Adrenal gland (tissue), 19 donors: ENCODE measurements at places on chromosomes 11 and 22. TPM values are rescaled to one million over a fixed set of nuclear protein-coding genes. Genes with fewer than 3 reads are reported as not detected.

Gene PDGFD
- total RNA-seq = 297 TPM

Gene CBLIF
- total RNA-seq = not detected

Gene NAALADL1
- 4.9 TPM for total RNA-seq

Gene SLC5A4
- total RNA-seq = 0.29 TPM

Gene TMPRSS6
- 1.2 TPM for total RNA-seq

Gene RAC2
- 15.0 TPM for total RNA-seq

Gene OAF
- total RNA-seq = 177 TPM

Gene TNNI2
- total RNA-seq = not detected

- H3K36me3 ChIP-seq = no peaks in the 10 kb centered on the region
- H3K4me3 ChIP-seq = no peak overlapping the region
- no peaks in the 10 kb centered on the region for H3K27me3 ChIP-seq
- peaks cover 80% of the 10 kb centered on the region for H3K4me1 ChIP-seq
- no peak for DNase-seq
Measured at GRCh38 chr22:38311323-38311620, 6.0 kb downstream of the CSNK1E start.

- no peak overlapping the region for H3K4me3 ChIP-seq
- H3K36me3 ChIP-seq = no peaks in the 10 kb centered on the region
- H3K27me3 ChIP-seq = no peaks in the 10 kb centered on the region
- H3K4me1 ChIP-seq = no peaks in the 10 kb centered on the region
Measured at GRCh38 chr11:93196816-93197379, 893 bp downstream of the SLC36A4 start.

- H3K27me3 ChIP-seq = no peaks in the 10 kb centered on the region
- no peak overlapping the region for H3K27ac ChIP-seq
- H3K36me3 ChIP-seq = no peaks in the 10 kb centered on the region
- H3K4me1 ChIP-seq = peaks cover 3% of the 10 kb centered on the region
- no peak overlapping the region for H3K4me3 ChIP-seq
Measured at GRCh38 chr11:100918551-100919500, 210.8 kb downstream of the PGR start.

GRCh38 chr11:66494458-66494857 lies 14.2 kb downstream of the DPP3 start:
- peaks cover 23% of the 10 kb centered on the region for H3K36me3 ChIP-seq
- H3K4me3 ChIP-seq = no peak overlapping the region
- H3K27me3 ChIP-seq = no peaks in the 10 kb centered on the region

DNA sequence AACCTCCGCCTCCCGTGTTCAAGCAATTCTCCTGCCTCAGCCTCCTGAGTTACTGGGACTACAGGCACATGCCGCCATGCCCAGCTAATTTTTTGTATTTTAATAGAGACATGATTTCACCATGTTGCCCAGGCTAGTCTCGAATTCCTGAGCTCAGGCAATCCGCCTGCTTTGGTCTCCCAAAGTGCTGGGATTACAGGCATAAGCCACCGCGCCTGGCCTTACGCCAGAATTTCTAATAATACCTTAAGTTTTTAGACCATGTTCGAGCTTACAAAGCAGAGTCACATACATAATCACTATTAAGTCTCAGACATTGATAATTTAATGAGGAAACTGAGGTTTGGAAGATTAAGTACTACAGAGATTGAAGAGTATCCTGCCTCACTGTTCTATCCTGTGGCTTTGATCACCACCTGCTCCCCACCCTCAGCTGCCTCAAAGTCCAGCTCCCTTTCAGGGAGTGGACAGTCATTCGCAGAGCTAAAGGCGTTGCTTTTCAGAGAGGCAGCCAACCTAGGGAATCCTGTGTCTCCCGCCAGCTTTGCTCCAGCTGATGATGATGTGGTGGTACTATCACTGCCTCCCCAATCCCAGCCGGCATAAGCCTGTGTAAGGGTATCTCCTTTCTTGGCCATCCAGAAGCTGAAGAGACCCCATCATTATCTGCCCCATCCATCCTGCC lies 7.7 kb downstream of the UBASH3B start:
- no peak for DNase-seq
- no peaks in the 10 kb centered on the region for H3K4me1 ChIP-seq
- no peaks in the 10 kb centered on the region for H3K27me3 ChIP-seq
- no peak overlapping the region for H3K4me3 ChIP-seq
- H3K36me3 ChIP-seq = no peaks in the 10 kb centered on the region

DNA sequence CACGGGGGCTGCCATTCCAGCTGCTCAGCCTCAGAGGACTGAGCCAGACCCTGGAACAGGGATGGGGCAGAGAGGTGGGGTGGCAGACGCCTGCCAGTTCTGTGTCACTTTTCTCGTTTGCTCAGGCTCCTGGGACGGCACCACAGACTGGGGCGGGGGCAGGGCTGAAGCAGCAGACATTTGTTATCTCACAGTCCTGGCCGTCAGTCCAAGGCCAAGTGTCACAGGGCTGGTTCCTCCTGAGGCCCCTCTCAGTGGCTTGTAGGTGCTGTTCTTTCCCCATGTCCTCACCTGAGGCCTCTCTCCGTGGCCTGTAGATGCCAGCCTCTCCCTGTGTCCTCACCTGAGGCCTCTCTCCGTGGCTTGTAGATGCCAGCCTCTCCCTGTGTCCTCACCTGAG lies 24.7 kb downstream of the TPCN2 start:
- DNase-seq = peak; percentile 35
- H3K4me3 ChIP-seq = no peak overlapping the region
- no peak overlapping the region for H3K27ac ChIP-seq
- H3K4me1 ChIP-seq = no peaks in the 10 kb centered on the region
- no peaks in the 10 kb centered on the region for H3K27me3 ChIP-seq
